CD4-positive, alpha-beta T cell treated with Interleukin-6 at 100 ng/mL for 8 hours (primary cell): ENCODE measurements at places on chromosomes 5 and 9.

- DNase-seq: no peak
These were observed 561.1 kb upstream of the MEF2C start for GRCh38 chr5:89444088-89444487.

GRCh38 chr9:115733318-115734110, 420.1 kb upstream of the PAPPA start:
- no peak for DNase-seq

DNA sequence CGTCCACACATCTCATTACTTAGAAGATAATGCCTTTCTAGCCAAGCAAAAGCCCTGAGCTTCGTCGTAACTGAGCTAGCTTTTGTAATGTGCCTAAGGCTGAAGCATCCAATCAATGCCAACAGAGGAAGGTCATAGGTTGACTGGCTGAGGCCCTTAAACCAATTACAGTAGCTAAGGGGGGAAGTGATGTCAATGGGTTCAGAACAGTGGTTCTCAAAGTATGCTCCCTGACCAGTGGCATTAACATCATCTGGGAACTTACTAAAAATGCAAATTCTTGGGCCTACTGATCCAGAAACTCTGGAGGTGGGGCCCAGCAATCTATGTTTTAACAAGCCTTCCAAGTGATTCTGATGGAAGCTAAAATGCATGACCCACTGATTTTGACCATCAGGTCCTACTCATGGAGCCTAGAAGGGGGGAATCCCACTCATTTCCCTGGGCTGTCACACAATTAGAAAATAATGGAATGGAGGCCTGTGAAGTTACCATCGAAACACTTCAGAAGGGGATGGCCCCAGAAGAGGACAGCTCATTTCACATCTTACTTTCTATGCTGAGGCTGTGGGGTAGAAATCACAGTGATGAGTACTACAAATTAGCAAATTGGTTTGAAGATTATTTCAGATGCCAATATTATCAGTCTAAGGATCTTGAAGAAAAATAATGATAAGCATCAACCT, 4.8 kb upstream of the VLDLR start:
- DNase-seq: no peak

DNA sequence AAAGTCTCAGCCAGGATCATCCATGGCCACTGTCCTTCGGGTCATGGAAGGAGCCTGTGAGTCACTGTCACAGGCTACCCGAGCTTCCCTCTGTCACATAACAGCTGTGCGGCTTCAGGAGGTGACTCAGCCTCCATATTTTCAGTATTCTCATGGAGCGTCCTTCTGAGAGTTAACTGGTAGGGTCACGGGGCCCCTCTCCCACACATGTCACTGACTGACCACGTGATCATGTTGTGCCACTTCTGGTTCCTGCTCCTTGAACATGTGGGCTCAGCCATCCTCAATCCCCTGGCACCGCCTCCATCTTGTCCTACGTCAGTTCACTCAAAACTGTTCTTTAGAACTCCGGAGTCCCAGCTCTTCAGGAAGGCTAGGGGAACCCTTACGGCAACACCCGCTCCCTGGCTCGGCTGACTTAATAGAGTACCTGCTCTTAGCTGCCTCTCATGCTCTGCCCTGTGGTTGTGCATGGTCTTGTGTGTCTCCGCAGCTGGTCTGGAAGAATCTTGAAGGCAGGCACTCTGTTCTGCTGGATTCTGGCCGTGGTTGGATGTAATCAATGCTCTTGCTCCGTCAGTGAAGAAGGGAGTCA, 182.8 kb downstream of the ICE1 start:
- no peak for DNase-seq

GRCh38 chr5:45454114-45454513, 242.1 kb downstream of the HCN1 start:
- DNase-seq: no peak

GRCh38 chr5:159324986-159325385, 5.3 kb downstream of the IL12B start:
- no peak for DNase-seq

- no peak for DNase-seq
These were observed 261.8 kb upstream of the CLINT1 start for GRCh38 chr5:158120760-158121159.

DNA sequence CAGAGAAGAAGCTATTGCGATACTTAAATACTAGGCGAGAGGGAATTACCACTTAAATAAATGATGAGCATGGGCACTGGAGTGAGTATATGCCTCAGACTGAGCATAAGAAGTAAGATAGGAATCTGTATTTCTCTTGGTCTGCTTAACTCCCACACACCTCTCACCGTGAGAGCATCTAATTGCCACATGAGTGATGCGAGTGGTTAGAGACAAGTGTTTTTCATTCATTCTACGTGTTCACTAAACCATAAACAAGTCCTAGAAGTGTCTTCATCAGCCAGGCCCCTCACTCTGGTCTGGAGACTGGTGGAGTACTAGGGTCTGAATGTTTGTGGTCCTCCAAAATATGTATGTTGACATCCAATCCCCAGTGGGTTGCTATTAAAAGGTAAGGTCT, 150.2 kb upstream of the SLC12A2 start:
- no peak for DNase-seq

DNA sequence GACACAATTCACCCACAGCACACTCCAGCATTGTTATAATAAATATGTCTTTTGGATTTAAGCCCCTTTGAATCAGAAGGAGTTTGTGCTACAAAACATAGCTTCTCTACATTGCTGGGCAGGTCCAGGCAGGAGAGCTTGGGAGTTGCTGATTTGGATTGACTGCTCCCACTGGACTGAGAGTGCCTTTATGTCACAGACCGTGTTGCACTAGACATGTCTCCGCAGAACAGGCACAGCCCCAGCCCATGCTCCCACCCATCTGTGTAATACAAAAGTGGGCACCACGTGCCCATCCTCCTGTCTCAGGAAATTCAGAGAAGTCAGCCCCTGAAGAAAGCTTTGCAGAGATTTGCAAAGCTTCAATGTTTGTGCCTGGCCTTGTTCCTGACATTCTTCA, 117.1 kb downstream of the MED10 start:
- no peak for DNase-seq

GRCh38 chr5:124343451-124343867, 403.0 kb downstream of the ZNF608 start:
- DNase-seq: no peak
